ENCODE measurements at places on chromosomes 2 and 18. TPM values are rescaled to one million over a fixed set of nuclear protein-coding genes. Genes with fewer than 3 reads are reported as not detected.

The RSAD2 gene
- total RNA-seq: not detected

The CLIP4 gene
- 14.4 TPM for total RNA-seq

The UGT1A8 gene
- not detected for total RNA-seq

The TBR1 gene
- under 0.01 TPM for total RNA-seq

The IL18RAP gene
- 0.26 TPM for total RNA-seq

The LRP1B gene
- 1.2 TPM for total RNA-seq

The TUBA3E gene
- not detected for total RNA-seq

The RPL37A gene
- total RNA-seq: 2,101 TPM

The GRB14 gene
- not detected for total RNA-seq

The PRKAG3 gene
- total RNA-seq: 0.40 TPM

The NGEF gene
- total RNA-seq: 3.0 TPM

The SNRPD1 gene
- total RNA-seq: 9.9 TPM

The GALNT13 gene
- total RNA-seq: 0.78 TPM

The GALNT5 gene
- total RNA-seq: 7.6 TPM

The MARCO gene
- not detected for total RNA-seq

The ZNF407 gene
- total RNA-seq: 5.2 TPM

The MEMO1 gene
- total RNA-seq: 43.1 TPM

The LRRTM1 gene
- not detected for total RNA-seq

The ABCB11 gene
- not detected for total RNA-seq

The ZNG1B gene
- total RNA-seq: 9.6 TPM

The FOXD4L1 gene
- under 0.01 TPM for total RNA-seq

The HAAO gene
- total RNA-seq: 2.7 TPM

The ODC1 gene
- 122 TPM for total RNA-seq

The PROKR1 gene
- 0.13 TPM for total RNA-seq

The NHEJ1 gene
- total RNA-seq: 22.2 TPM

The ABCG8 gene
- not detected for total RNA-seq

The NT5C1B gene
- total RNA-seq: not detected

The BARD1 gene
- total RNA-seq: 10.7 TPM

The SLC16A14 gene
- total RNA-seq: 1.2 TPM

The GNAL gene
- total RNA-seq: 1.8 TPM

The C2orf66 gene
- not detected for total RNA-seq

The RDH14 gene
- 21.3 TPM for total RNA-seq

The CXCR1 gene
- not detected for total RNA-seq

The TSGA10 gene
- total RNA-seq: 0.72 TPM

The KLF11 gene
- total RNA-seq: 5.7 TPM

The MRPL53 gene
- total RNA-seq: 49.9 TPM

The NDUFAF7 gene
- 6.2 TPM for total RNA-seq

The IL1RL1 gene
- total RNA-seq: 108 TPM

The CNGA3 gene
- not detected for total RNA-seq

The PLGLB1 gene
- 1.2 TPM for total RNA-seq

The CCBE1 gene
- 34.5 TPM for total RNA-seq

The ALKAL2 gene
- total RNA-seq: 1.2 TPM

The DCDC2C gene
- total RNA-seq: not detected

The SERPINB4 gene
- total RNA-seq: 0.64 TPM

The GPR39 gene
- not detected for total RNA-seq

The KCTD1 gene
- 14.4 TPM for total RNA-seq

The CAMKMT gene
- 2.7 TPM for total RNA-seq

The CELF4 gene
- not detected for total RNA-seq

The ALPI gene
- not detected for total RNA-seq

The POTEI gene
- total RNA-seq: not detected

The SULT1C3 gene
- not detected for total RNA-seq

The REG3A gene
- not detected for total RNA-seq

The ALPG gene
- total RNA-seq: not detected

The GKN1 gene
- total RNA-seq: not detected

The ANO7 gene
- 1.4 TPM for total RNA-seq
